ENCODE measurements at places on chromosomes 12 and 14.

DNA sequence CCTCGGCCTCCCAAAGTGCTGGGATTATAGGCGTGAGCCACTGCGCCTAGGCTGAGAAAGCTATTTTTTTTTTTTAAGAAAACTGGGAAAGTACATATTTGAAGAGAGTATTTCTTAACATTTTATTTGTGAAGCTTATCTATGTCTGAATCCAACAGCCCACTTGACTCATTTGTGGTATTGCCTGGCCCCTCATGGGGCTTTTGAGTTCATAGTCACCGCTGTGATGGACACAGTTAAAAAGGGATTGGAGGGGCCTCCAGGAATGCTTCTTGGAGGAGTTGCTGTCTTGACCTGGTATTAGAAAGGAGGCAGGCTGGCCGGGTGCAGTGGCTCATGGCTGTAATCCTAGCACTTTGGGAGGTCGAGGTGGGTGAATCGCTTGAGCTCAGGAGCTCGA is 26.5 kb downstream of the BCL7A start:
- no peak for DNase-seq

DNA sequence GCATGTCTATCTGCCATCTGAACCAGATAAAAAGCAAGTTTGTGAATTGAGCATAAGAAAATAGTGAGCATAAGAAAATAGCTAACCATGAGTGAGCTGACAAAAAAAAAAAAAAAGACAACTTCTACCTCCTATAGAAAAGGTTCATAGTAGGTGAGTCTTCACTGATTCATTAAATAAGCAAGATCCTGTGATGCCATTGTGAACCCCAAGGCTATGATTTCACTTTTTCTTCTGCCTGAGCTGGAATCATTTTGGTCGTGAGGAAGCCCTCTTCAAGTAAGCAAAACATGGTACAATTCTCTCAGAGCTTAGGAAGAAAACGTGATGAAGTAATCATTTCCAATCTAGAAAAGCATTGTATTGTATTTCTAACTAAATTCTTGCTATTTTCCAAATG is 1.2 kb downstream of the PIK3C2G start:
- DNase-seq: no peak

- DNase-seq: no peak
Measured at GRCh38 chr14:74147571-74147970, 62.8 kb downstream of the LIN52 start.

- no peak for DNase-seq
Measured at GRCh38 chr12:19841451-19841850, 402.2 kb downstream of the AEBP2 start.
